ENCODE measurements at places on chromosomes 1 and 21.

GRCh38 chr1:154557939-154558719 lies at the start of gene UBE2Q1:
UBE2Q1 (minus strand) TSS chr1:154558662; CDS start chr1:154558553, 109 bp downstream.
- DNase-seq, result no peak

DNA sequence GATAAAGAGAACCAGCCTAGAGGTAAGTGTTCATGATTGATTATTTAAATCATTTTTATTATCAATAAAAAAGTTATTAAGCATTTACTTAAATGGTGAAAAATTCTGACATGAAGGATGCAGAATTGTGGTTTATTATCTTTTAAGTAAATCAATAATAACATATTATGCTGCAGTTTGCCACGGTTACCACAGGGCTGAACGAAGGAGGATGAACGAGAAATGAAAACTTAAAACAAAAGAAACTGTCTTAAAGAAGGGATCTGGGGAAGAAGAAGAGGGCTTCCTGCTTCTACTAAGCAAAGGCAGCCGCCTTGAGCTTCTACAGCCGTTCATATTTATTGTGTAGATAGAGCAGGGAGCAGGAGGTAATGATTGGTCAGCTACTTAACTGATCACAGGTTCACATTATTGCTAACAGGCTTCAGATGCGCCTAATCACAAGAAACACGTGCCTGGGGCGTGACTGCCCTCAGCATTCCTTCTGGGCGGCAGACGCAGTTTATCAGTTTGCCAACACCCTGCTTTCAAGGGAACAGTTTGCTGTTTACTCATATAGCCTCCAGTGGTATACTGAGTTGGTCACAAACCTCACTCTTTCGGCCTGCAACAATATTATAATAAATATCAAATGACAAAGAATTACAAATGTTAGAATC lies 5.8 kb upstream of the FNBP1L start:
- peak; percentile 59 for DNase-seq

DNA sequence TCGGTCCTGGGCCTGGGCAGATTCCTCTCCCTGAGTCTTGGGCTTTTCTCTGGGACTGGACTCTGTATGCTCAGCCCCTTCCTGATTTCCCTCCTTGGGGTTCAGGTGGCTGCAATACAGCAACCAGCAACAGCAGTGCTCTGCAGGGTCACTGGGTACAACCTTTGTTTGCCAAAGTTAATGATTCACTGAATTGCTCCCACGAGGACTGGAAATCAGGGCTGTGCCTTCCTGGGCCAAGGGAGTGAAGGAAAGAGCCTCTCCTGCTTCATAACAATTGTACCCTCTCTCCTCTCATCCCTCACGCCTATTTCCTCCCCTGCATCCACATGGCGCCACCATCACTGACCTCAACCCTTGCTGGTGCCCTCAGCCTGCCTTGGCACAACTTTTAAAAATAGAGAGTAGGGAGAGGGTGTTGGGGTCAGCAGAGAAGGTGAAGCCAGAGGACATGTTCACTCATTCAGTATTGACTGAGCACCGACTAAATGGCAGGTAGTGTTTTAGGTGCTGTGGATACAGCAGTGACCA lies 52.8 kb upstream of the GOLT1A start:
- no peak for DNase-seq

DNA sequence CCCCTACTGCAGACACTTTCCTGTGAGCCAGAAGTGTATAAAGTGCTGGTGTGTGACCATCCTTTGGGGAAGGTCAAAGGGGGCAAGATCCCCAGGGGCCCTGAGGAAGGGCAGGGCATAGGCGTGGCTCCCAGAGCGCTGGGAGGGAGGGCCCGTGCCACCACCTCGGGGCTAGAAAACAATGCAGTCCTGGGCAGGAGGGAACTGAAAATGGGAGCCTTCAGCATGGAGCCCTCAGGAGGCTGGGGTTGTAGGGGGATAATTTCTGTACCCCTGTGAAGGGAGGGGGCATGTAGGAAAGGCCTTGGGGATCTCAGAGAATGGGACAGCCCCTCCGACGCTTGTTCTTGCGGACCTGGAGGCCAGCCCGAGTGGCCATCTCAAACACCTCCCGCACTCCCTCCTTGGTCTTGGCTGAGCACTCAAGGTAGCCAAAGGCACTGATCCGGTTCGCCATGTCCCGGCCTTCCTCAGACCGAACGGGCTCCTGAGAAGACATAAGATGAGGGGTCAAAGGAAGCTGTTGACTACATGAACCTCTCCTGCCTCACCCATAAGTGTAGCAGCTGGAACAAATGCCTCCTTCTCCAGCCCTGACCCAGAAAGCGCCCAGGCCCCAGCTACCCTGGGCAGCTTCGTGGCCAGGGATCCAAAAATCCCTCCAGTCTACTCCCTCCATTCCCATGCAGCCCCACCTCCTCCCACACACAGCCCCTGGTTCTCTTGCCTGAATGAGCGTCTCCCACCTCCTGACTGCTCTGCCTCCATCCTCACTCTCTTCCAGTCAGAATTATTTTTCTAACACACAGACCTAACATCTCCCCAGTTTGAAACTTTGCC lies 5.5 kb downstream of the RHOC start:
- no peak for DNase-seq
